ENCODE measurements at places on chromosomes 11 and 22.

DNA sequence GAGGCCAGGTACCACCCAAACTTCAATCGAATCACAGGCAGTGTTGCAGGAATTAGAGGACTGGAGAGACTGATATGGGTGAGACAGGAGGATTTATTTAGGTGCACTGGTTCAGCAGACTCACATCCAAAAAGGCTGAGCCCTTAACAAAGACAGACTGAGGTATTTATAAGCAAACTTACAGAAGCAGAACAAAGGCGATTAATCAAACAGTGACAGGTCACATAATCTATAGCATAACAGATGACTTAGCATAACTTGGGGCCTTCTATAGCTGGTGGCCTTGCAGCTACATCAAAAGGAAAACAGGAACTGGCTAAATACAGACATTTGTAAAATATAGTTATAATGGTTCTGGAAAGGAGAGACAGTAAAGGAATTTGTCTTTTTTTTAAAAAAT lies 2.1 kb downstream of the APOBEC3B start:
- no peak for DNase-seq

DNA sequence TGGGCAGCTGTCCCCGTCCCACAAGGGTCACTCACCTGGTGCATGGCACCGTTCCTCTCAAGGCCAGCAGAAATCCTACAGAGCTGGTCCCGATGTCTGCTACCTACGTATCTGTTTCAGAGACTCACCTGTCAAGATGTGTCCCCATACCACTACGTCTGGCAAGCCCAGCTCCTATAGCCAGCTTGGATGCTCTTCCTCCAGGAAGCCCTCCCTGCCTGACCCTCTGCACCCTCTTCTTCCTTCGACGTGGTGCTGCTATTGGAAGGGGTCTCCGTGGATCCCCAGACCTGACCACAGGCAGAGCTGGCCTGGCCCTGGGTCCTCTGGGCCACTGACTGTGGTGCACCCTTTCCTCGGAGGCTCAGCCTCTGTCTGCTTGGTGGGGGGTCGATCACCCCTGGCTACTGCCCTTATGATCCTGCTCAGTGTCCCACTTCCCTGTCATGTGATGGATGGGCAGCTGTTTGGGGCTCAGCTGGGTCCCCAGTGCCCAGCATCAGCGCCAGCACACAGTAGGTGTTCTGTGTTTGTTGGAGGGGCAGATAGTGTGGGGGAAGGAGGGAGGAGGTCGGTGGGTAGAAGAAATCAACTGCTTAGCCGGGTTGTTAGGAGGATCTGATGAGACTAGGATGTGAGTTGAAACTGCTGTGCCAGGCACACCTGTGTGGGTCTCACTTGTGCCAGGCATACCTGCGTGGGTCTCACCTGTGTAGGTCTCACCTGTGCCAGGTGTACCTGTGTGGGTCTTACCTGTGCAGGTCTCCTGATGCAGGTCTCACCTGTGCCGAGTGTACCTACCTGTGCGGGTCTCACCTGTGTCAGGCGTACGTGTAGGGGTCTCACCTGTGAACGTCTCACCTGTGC lies 21.7 kb upstream of the ARHGAP8 start:
- DNase-seq: no peak

- no peak for DNase-seq
Observed at GRCh38 chr11:64856382-64857227, 12.2 kb upstream of the CDC42BPG start.

GRCh38 chr22:20093418-20094196 lies 13.6 kb downstream of the DGCR8 start:
- DNase-seq: no peak

DNA sequence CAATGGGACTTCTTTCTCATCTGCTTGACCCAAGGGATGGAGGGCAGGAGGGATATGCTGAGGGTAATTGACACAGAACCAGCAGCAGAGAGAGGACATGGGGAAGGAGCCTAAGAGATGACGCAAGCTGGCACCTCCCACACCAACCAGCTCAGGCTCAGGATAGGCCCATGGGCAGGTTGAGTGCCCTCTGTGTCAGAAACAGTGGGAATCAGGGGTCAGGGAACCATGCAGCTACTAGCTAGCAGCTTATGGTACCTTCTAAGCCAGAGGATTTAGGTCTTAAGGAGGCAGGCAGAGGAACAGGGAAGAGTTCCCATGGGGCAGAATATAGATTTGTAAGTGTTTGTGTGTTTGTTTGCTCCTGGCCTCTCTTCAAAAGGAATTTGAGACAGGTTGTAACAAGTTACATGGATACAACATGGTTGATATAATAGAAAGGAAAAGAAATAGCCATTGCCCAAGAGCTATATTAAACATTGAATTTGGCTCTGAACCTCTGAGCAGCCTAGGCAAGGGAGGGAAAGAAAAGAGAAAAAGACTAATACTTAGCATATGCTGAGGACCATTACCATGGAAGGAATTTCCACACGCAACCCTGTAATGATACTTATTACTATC lies 39.9 kb upstream of the NAV2 start:
- no peak for DNase-seq

DNA sequence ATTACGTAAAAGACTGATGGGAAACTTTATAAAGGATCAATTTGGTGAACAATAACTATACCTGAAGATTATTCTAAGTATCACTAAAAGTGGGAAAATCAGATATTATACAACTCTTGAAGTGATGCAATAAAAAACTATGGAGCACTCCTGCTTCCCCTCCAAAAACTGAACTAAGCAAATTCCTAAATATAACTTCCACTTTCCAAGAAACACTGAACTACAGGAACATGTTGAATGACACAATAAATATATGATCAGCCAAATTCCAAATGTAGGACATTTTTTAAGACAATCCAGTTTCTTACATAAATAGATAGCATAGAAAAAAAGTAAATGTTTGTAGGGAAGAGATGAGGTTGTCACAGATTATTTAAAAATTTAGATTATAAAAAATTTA lies 102.1 kb upstream of the APOA1 start:
- no peak for DNase-seq

DNA sequence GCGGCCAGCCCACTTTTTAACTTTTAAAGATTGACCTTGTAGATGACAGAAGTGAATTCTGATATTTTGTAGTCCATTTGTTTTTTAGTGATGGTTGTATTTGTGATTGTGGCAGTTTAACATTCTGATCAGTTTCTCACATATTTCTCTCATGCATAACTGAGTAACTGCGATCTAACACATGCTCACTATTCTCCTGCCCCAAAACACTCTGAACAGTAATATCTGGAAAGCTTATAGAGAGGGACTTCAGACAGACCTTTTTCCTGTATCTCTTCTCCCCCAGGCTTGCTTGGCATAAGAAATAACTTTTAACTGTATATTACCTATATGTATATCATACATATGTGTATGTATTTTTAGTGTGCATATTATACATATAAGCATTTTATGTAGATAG lies 37.3 kb upstream of the MYO18B start:
- DNase-seq: no peak

DNA sequence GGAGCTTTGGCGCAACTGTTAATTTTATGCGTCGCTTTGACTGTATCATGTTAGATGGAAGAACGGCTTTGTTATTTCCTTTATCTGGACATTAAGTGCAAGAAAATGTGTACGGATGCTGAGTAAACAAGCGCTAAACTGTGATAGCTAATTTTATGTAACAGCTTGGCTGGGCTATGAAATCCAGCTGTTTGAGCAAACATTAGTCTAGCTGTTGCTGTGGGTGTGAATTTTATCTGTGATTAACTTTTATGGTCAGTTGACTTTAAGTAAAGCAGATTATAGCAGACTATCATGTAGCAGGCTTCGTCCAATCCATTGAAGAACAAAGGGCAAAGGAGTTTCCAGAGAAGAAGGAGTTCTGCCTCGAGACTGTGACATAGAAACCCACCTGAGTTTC lies 14.0 kb downstream of the OR8A1 start:
- no peak for DNase-seq

DNA sequence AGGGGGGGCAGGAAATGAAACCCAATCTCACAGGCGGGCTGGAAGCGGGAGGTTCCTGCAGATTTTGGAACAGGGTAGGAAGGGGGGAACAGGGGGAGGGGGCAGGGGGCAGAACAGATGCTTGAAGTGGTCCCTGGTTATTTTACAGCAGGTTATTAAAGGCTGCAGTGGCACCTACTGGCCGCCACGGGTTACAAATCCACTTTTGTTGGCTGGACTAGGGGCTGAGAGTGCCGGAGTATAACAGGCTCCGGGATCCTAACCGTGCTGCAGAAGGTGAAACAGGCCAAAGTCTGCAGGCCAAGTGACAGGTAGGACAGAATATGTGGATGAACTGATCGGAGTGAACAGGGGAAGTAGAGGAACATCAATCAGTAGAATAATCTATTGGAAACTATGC lies 2.5 kb downstream of the ROBO3 start:
- DNase-seq: no peak

GRCh38 chr22:40368016-40368415 lies 2.4 kb upstream of the SGSM3 start:
- no peak for DNase-seq

GRCh38 chr11:44530413-44531115 lies 34.9 kb upstream of the CD82 start:
- no peak for DNase-seq

DNA sequence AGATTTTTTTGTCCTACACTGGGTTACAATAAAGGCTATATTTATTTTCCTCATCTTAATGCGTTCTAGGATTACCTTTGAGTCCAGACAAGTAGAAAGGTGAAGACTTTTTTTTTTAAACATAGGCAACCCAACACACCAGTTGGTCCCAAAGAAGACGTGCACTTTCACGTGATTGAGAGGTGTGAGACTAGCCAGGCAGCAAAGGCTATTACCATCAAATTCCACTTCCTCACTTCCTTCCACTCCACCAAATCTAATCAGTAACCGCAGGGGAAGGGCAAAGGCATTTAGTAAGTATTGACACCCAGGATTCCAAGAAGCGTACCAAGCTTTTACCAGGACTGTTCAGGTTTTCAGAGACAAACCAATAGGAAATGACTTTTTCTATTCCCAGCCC lies 109.3 kb downstream of the APIP start:
- DNase-seq: no peak

DNA sequence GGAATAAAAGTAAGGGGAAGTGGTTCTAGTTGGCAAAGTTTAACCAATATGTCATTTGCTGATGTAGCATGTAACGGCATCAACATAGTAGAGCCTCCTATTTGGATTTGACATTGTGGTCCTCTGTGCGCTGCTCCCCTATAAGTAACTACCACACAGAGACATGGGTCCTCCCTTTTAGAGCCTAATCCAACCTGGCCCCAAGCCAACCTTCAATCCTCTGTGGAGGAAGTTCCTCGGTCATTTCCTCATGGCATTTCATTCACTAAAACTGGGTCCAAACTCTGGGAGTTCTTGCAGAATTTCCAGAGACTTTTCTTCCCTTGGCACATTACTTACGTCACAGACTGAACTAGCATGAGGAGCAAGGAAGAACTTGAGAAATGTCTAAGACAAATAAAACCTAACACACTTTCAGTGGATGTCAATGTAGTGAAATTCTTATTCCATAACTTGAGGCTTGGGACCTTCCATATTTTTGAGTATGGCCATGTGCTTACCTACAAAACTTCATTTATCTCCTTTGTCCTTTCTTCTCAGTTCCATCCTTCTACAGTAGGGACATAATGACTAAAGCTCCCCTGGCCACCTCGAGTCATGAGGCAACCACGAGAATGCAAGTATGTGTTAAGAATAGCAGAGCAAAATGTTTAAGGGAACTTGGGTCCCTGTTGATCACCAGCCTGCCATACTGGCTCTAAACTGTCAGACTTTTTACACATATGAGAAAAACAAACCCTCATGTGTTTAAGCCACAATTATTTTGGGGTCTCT lies 34.7 kb downstream of the MMP20 start:
- no peak for DNase-seq

DNA sequence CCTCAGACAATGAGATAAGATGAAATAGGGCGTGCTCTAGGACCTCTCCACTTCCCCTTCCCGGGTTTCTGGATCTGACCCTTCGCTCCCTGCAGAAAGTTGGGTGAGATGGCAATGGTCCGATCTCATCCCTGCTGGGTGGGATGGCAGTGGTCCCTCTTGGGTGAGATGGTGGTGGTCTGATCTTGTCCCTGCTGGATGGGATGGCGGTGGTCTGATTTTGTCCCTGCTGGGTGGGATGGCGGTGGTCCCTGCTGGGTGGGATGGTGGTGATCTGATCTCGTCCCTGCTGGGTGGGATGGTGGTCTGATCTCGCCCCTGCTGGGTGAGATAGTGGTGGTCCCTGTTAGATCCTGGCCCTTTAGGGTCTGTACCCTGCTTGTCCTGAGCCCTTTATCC lies 21.3 kb downstream of the ST14 start:
- no peak for DNase-seq

- no peak for DNase-seq
Observed at GRCh38 chr22:21446128-21446826, 20.9 kb upstream of the TMEM191C start.

- no peak for DNase-seq
Observed at GRCh38 chr11:61580271-61580888, 496 bp downstream of the SYT7 start.

DNA sequence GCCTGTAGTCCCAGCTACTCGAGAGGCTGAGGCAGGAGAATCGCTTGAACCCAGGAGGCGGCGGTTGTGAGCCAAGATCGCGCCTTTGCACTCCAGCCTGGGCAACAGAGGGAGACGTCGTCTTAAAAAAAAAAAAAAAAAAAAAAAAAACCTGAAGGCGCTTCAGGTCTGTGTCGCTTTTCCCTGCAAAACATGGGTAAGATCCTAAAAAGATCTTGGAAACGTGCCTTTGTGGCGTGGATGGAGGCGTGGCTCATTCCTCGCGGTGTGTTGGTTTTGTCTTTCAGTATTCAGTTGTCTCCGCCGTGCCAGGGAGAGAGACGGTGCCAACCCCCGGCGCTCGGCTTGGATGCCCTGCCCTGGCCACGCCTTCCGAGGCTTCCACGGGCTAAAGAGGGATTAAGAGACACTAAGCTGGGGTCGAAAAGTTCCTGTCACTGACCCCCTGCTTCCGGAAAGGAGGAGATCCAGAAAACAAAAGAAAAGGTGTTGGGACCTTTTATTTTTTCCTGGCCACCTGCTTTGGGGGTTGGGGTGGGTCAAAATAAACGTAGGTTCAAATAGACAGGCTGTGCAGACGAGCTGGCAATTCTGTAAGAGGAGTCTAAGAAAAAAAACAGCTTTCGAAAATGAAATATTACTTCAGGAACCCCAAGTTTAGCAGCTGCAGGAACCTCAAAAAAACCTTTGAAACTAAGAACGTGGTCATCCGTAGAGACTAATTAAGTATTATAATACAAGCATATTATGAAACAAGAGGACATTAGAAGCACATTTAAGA lies 1.1 kb upstream of the SLC35F2 start:
- peak; percentile 29 for DNase-seq

GRCh38 chr11:64092111-64092760 lies 56.5 kb downstream of the FLRT1 start:
- no peak for DNase-seq

- no peak for DNase-seq
Observed at GRCh38 chr11:3160252-3161031, 4.7 kb downstream of the OSBPL5 start.
